ENCODE measurements at places on chromosomes 16 and 17. TPM values are rescaled to one million over a fixed set of nuclear protein-coding genes. Genes with fewer than 3 reads are reported as not detected.

CYTH1 gene
- total RNA-seq, result 17.3 TPM

FOXL1 gene
- 0.40 TPM for total RNA-seq

AARS1 gene
- total RNA-seq, result 38.1 TPM

ZNF778 gene
- total RNA-seq, result 7.0 TPM

ZNF205 gene
- 14.1 TPM for total RNA-seq

DNA sequence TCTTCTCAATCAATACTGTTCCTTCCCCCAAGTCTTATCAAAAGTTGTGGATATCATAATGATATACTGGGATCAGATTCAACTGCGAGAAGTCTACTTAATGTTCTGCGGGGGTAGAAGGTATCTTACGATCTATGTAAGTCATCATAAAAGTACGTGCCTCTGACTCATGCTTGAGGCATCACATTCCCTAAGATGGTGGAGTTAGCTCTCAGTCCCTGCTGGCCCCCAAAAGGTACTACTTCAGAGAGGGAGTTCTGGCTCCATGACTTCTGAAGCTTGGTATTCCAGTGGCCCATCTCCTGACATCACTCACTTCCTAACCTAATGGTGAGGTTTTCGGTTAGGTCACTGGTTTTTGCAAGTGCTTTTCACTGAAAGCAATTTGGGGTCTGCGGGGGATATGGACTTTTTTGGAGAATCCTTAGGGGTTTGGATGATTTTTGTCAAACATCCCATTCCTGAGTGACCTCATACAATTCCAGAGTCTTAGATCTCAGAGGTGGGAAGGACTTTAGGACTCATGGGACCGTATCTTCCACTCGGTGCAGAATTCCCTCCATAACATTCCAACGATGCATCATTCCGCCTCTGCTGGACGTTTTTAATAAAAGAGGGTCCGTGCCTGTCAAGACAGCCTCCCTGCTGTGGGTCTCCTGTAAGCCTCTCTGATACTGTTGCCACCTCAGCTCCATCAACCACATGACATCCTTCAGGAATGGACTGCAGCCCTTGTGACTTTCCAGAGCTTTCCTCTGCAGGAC is 74.3 kb downstream of the DYNLRB2 start:
- H3K4me1 ChIP-seq, result no peaks in the 10 kb centered on the region
- H3K36me3 ChIP-seq, result no peaks in the 10 kb centered on the region
- no peak overlapping the region for H3K4me3 ChIP-seq
- no peak overlapping the region for H3K27ac ChIP-seq
- peaks cover 2% of the 10 kb centered on the region for H3K27me3 ChIP-seq

GRCh38 chr17:76683921-76684745 is 26.6 kb downstream of the MXRA7 start:
- DNase-seq, result peak; percentile 33
- peaks cover 84% of the 10 kb centered on the region for H3K4me1 ChIP-seq

GRCh38 chr16:83915081-83915480 is 16.2 kb downstream of the MLYCD start:
- H3K27ac ChIP-seq, result no peak overlapping the region
- no peaks in the 10 kb centered on the region for H3K27me3 ChIP-seq
- DNase-seq, result no peak

DNA sequence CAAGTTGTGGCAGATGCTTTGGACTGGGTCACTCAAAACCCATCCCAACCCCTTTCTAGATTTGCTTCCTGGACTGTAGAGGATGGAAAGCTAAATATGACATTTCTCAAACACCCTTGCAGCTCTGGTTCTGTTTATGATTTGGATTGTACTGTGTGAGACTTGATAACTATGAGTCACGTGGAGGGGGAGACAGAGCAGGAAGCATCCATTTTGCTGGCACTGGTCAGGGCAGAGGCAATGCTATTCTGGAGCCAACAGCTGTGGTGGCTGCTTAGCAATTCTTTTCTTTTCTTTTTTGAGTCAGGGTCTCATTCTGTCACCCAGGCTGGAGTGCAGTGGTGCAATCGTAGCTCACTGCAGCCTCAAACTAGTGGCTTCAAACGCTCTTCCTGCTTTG is 13.6 kb upstream of the TERF2 start:
- no peak overlapping the region for H3K4me3 ChIP-seq
- no peak for DNase-seq
- no peak overlapping the region for H3K27ac ChIP-seq
- no peaks in the 10 kb centered on the region for H3K36me3 ChIP-seq
- H3K27me3 ChIP-seq, result no peaks in the 10 kb centered on the region

DNA sequence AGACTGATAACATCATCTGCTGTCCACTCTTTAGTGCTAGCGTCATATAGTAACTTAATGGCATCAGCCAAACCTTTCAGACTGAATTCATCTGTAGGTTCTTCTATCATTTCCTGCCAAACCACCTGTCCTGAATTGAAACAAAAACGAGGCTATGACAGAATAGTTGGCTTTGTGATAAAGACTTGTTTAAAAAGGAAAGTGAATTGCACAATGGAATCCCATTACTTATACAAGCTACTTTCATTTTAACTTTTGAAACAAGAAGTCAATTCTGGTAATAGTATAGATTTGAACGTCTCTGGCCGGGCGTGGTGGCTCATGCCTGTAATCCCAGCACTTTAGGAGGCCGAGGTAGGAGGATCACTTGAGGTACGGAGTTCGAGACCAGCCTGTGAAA is 18.2 kb downstream of the LASP1NB start:
- H3K36me3 ChIP-seq, result no peaks in the 10 kb centered on the region
- no peak for DNase-seq
- no peak overlapping the region for H3K27ac ChIP-seq
- H3K27me3 ChIP-seq, result no peaks in the 10 kb centered on the region

- H3K27ac ChIP-seq, result no peak overlapping the region
- H3K4me1 ChIP-seq, result no peaks in the 10 kb centered on the region
- no peak overlapping the region for H3K4me3 ChIP-seq
- H3K27me3 ChIP-seq, result no peaks in the 10 kb centered on the region
- DNase-seq, result no peak
These were observed 45.2 kb downstream of the HYDIN start for GRCh38 chr16:71185347-71185746.

DNA sequence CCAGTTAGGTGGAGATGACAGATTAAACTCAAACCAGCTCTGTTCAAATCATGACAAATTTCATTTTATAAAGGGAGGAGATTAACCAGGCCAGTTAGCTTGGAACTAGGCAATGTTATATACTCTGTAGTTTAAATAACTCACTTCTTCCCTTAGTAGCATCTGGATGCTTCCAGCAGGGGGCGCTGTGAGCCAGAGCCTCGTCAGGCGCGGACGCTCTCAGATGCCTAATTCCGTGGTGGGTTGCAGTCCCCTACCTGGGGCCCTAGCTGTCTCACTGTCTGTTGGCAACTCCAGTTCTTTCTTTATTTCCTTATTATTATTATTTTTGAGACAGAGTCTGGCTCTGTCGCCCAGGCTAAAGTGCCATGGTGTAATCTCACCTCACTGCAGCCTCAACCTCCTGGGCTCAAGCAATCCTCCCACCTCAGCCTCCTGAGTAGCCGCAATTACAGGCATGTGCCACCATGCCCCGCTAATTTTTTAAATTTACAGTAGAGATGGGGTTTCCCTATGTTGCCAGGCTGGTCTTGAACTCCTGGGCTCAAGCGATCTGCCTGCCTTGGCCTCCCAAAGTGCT is 17.3 kb upstream of the WFDC1 start:
- no peaks in the 10 kb centered on the region for H3K4me1 ChIP-seq
- DNase-seq, result peak; percentile 54
- no peak overlapping the region for H3K27ac ChIP-seq
- peaks cover 5% of the 10 kb centered on the region for H3K27me3 ChIP-seq

DNA sequence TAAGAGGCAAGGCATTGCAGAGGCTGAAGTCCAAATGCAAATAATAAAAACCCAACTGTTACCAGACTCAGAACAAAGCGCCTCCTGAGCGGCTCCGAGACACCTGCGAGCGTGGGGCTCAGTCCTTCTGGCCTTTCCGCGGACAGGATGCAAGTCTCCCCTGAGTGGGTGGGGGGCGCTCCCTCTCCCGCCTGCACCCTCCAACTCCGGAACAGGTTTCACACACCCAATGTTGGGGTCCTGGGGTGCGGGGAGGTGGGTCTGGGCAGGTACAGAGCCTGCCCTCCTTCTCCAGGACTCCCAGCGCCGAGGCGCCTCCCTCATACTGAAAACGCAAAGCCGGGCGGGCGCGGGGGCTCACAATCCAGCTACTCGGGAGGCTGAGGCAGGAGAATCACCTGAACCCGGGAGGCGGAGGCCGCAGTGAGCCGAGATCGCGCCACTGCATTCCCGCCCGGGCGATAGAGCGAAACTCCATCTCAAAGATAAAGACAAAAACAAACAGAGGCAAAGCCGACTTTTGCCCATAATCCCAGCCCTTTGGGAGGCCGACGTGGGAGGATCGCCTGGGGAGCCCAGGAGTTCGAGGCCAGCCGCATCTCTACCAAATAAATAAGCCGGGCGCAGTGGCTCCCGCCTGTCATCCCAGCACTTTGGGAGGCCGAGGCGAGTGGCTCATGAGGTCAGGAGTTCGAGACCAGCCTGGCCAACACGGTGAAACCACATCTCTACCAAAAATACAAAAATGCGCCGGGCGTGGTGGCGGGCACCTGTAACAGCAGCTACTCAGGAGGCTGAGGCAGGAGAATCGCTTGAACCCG is 893 bp downstream of the GINS2 start:
- peak overlapping the region; percentile 64 for H3K4me3 ChIP-seq
- DNase-seq, result no peak
- H3K36me3 ChIP-seq, result no peaks in the 10 kb centered on the region
- no peak overlapping the region for H3K27ac ChIP-seq
- peaks cover 19% of the 10 kb centered on the region for H3K4me1 ChIP-seq

GRCh38 chr16:67677712-67678111 is 11.1 kb downstream of the C16orf86 start:
- H3K36me3 ChIP-seq, result peaks cover 10% of the 10 kb centered on the region
- peaks cover 18% of the 10 kb centered on the region for H3K4me1 ChIP-seq
- H3K4me3 ChIP-seq, result no peak overlapping the region

GRCh38 chr17:16005636-16006035 is 6.0 kb downstream of the TTC19 start:
- H3K4me3 ChIP-seq, result no peak overlapping the region
- no peak for DNase-seq
- H3K36me3 ChIP-seq, result peaks cover 65% of the 10 kb centered on the region
- H3K4me1 ChIP-seq, result peaks cover 8% of the 10 kb centered on the region

GRCh38 chr16:9307446-9307845 is 216.0 kb downstream of the HAPSTR1 start:
- no peaks in the 10 kb centered on the region for H3K36me3 ChIP-seq
- H3K27ac ChIP-seq, result no peak overlapping the region

GRCh38 chr16:1832838-1833454 is 5.9 kb downstream of the FAHD1 start:
- peaks cover 5% of the 10 kb centered on the region for H3K4me1 ChIP-seq
- H3K36me3 ChIP-seq, result peaks cover 12% of the 10 kb centered on the region
- no peaks in the 10 kb centered on the region for H3K27me3 ChIP-seq
- DNase-seq, result no peak

DNA sequence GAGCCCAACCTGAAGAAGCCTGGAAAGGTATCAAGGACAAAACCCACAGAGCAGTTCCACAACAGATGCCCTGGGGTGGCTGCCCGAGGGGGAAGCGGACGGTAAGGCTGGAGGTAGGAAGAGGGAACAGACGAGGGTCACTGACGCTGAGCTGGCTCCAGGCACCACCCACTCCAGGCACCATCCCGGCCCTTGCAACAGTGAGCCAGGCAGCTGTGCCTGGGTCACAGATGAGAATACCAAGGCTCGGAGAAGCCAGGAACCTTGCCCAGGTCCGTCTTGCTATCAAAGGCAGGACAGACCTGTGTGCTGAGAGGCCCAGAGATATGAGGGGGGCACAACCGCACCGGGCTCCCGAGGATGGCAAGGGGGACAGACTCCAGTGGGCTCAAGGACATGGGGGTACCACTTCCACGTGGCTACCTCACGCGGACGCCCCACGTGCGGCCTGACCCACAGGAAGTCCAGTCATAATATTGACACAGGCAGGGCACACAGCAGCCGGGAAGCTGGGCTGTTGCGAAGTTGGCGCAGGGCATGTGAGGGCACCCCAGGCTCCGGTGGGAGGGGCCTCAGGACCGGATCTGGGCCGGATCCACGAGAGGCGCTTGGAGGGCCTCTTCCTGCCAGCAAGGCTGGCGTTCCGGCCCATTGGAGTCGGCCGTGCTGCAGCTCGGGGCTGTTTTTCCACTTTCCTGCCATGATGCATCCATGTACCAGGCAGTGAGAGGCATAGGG is 29.9 kb downstream of the PEMT start:
- H3K27me3 ChIP-seq, result no peaks in the 10 kb centered on the region
- DNase-seq, result no peak
- H3K4me1 ChIP-seq, result peaks cover 50% of the 10 kb centered on the region
- no peak overlapping the region for H3K4me3 ChIP-seq
- H3K27ac ChIP-seq, result no peak overlapping the region

DNA sequence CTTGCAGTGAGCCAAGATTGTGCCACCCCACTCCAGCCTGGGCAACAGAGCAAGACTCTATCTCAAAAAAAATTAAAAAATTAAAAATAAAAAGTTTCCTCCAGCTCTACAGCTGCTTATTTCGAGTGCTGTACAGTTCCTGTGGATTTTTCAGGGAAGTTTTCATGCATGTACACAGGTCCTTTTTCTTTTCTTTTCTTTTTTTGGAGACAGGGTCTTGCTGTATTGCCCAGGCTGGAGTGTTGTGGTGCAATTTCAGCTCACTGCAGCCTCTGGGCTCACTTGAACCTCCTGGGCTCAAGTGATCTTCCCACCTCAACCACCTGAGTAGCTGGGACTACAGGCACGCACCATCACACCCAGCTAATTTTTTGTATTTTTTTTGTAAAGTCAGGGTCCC is 15.9 kb downstream of the EEF2K start:
- DNase-seq, result no peak
- peaks cover 36% of the 10 kb centered on the region for H3K4me1 ChIP-seq
- H3K4me3 ChIP-seq, result no peak overlapping the region
- no peak overlapping the region for H3K27ac ChIP-seq

- H3K4me1 ChIP-seq, result no peaks in the 10 kb centered on the region
- no peaks in the 10 kb centered on the region for H3K36me3 ChIP-seq
- H3K27me3 ChIP-seq, result no peaks in the 10 kb centered on the region
- no peak for DNase-seq
- no peak overlapping the region for H3K27ac ChIP-seq
These were observed 76.5 kb upstream of the NUDT7 start for GRCh38 chr16:77645764-77646163.

DNA sequence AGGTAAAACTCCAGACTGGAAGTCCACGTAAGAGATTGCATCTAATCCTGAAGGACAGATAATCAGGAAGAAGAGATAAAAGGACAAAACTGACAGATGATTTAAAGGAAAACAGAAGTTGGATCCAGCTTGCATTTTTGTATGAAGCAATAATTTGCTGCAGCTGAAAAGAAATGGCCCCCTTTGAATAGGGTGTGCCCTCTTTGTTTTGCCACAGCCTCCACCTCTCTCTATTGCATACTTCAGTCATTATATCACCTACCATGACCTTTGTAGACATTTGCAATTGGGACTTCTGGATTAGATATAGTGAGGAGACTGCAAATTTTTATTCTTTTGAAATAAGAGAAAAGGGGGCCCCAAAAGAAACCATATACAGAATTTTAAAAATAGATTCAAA is 8.1 kb downstream of the NOG start:
- H3K27ac ChIP-seq, result no peak overlapping the region
- H3K4me1 ChIP-seq, result peaks cover 21% of the 10 kb centered on the region
- no peaks in the 10 kb centered on the region for H3K36me3 ChIP-seq
- DNase-seq, result no peak
- peaks cover 26% of the 10 kb centered on the region for H3K27me3 ChIP-seq
- H3K4me3 ChIP-seq, result no peak overlapping the region

- no peaks in the 10 kb centered on the region for H3K27me3 ChIP-seq
- H3K4me3 ChIP-seq, result no peak overlapping the region
- H3K36me3 ChIP-seq, result peaks cover 51% of the 10 kb centered on the region
- H3K27ac ChIP-seq, result no peak overlapping the region
- no peaks in the 10 kb centered on the region for H3K4me1 ChIP-seq
These were observed 88.2 kb downstream of the WDR59 start for GRCh38 chr16:74896389-74897370.

Data from muscle of leg (tissue), 16 donors.